ENCODE measurements at places on chromosomes 16 and 17.

GRCh38 chr16:22397464-22397863 lies 23.0 kb upstream of the CDR2 start:
- DNase-seq: peak; percentile 97

- DNase-seq: no peak
These were observed 10.9 kb downstream of the LYRM9 start for GRCh38 chr17:27882162-27882840.

GRCh38 chr17:62680541-62681052 lies 53.1 kb downstream of the MRC2 start:
- DNase-seq: no peak

GRCh38 chr17:70772761-70773160 lies 603.4 kb downstream of the KCNJ2 start:
- no peak for DNase-seq

DNA sequence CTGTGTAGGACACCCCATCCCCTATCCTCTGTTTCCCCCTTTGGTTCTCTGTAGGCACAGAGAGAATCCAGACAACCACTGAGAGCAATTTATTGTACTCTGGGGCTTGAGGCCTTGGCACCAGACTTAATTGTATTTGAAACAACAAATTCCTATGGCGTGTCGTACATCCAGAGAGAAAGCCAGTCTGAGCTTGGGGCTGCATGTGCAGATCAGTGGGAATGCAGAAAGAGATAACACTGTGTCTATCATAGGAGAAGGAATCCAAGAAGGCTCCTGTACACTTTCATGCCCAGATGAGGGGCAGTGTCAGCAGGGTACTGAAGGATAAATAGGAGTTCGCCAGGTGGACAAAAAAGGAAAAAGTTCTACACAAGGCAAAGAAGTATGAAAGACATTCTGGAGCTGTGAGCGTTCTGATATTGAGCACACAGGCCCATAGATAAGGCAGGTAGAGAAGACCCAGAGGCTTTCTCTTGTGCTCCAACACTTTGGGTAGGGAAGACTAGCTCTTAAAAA lies 22.0 kb upstream of the IL4R start:
- DNase-seq: no peak

DNA sequence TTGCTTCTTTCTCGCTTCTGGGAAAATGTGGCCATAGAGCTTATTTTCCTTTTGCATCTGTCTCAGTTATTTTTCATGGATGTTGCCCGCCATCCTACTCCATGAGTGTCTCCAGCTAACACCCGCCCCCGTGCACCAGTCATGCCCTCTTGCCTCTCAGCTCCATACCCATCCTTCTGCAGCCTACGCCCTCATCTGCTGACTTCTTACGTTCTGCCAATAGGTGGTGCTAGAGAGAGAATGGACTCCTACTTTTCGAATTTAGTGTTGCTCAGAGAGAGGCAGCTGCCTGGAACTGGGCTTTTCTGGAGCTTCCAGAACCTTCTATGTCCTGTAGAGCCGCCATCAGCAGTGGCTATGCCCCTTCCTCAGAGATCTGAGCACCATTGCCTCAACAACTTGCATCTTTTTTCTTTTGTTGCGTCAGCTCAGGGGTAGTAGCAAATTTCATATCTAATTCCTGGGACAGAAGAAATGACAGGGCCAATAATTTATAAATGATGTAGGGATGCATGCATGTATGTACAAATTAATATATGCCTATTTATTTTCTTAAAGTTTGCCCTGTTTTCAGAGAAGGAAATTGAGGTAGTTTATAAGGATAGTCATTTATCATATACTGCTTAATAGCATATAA lies 119.7 kb upstream of the MYOCD start:
- DNase-seq: peak; percentile 60

DNA sequence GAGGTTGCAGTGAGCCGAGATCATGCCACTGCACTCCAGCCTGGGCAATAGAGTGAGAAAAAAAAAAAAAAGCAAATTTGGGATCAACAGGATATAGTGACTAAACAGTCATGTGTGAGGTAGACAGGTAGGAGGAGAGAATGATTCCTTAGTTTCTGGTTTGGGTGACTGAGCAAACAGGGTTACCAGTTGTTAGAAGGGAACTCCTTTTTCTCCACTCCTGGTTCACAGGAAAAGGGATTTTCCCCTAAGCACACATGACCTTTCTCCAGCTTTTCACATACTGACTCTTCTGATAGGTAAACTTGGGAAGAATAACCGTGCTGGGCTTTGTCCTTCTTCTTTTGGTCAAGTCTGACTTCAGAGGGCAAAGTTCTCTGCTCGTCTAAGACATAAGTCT lies 17.3 kb upstream of the WSCD1 start:
- DNase-seq: no peak

DNA sequence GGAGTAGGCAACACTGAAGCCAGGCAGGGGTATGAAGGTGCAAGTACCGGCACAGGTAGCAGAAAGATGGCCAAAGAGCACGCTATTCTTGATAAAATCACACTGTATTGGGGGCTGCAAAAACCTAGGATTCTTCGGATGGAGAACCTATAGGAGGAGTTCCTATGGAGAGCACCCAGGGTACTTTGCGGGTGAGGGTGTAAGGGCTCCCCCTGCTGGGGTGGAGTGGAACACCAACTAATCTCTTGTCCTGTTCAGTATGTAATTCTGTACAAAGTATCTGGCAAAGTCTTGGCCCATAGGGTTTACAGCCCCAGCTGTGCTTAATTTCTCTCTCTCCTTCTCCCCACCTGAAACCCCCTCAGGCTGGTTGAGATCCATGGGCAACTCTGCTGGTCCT lies 393.1 kb upstream of the ASIC2 start:
- peak; percentile 1 for DNase-seq

GRCh38 chr17:30586818-30587595 lies 109.8 kb downstream of the GOSR1 start:
- DNase-seq: peak; percentile 85

DNA sequence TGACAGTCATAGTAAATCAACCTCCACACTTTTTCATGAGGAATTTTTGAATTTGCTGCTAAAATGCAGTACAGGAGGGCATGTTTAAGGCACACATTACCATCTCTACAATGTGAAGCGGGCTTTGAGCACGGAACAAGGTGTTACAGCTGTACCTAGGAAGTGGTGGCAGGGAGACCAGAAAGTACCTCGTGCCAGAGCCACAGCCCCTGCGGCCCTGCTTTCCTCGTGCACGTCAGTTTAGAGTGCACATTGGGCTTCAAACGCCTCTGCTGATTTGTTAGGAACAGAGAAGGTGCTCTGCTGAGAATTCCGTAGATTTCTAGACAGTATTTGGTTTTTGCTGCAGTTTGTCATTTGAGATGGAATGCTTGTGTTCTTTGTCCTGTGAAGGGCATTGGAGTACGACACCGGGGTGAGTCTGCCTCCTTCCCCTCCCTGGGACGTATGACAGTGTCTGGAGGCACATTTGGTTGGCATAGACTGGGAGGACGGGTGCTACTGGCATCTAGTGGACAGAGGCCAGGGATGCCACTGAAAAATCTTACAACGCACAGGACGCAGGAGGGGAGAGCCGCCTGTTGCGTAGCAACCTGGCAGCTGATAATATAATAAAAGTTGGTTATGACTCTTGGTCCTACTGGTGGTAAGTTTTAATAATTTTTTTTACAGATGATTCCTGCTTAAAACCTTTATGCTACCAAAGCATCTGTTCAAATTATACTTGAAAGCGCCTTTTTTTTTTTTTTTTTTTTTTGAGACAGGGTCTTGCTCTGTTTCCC lies 9.1 kb downstream of the FOXK2 start:
- peak; percentile 25 for DNase-seq

GRCh38 chr16:87801679-87802259 lies 36.0 kb upstream of the KLHDC4 start:
- DNase-seq: no peak

- peak; percentile 17 for DNase-seq
These were observed 133.9 kb upstream of the SOX9 start for GRCh38 chr17:71986886-71987285.

GRCh38 chr17:43366891-43367736 lies 31.7 kb upstream of the ARL4D start:
- DNase-seq: peak; percentile 53

- DNase-seq: peak; percentile 38
These were observed 86.8 kb upstream of the WSB1 start for GRCh38 chr17:27207073-27207513.

- DNase-seq: no peak
These were observed 2.6 kb downstream of the LGALS3BP start for GRCh38 chr17:78976907-78977680.

DNA sequence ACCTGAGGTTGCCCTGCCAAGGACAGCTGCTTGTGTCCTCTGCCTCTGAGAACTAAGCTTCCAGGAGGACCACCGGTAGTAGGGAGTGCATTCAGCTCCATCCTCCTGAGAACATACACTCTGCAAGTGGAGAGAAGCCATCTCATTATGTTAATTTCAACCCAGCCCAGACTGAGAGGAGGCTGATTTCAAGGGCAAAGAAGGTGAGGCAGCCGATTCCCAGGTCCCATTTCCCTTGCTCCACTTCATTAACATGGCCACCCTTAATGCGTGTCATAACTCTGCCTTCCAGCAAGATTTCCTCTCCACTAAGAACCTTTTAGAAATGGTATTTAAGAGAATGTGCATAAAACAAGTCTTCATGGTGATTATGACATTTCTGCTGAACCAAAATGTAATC lies 72.5 kb downstream of the CDH13 start:
- DNase-seq: no peak

DNA sequence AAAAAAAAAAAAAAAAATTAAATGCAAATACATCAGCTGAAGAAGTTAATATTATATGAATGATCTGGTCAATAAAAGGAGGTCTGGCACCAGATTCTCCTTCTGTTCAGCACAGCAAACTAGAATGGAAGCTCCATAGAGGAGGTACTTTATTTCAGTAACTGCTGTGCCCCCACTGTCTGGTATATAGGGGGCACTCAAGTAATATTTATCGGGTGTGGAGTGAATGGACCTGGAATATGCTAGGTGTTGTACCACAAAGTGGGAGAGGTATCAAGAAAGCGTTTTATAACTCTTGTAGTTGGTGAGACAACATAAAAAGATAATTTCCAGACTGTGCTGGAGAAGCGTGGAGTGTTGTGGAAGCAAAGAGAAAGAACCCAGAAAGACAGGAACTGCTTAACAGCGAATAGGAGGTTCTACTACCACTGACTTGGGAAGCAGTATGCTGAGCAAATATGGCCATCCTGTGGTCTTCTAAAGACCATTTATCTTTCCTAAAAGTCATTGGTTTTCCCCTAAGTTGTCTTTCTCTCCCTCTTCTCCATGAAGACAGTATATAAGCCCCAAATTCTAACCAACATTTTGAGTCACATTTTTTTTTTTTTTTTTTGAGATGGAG lies 12.2 kb upstream of the PRKCA start:
- no peak for DNase-seq

- no peak for DNase-seq
These were observed 183.2 kb upstream of the HSBP1 start for GRCh38 chr16:83624429-83625120.

DNA sequence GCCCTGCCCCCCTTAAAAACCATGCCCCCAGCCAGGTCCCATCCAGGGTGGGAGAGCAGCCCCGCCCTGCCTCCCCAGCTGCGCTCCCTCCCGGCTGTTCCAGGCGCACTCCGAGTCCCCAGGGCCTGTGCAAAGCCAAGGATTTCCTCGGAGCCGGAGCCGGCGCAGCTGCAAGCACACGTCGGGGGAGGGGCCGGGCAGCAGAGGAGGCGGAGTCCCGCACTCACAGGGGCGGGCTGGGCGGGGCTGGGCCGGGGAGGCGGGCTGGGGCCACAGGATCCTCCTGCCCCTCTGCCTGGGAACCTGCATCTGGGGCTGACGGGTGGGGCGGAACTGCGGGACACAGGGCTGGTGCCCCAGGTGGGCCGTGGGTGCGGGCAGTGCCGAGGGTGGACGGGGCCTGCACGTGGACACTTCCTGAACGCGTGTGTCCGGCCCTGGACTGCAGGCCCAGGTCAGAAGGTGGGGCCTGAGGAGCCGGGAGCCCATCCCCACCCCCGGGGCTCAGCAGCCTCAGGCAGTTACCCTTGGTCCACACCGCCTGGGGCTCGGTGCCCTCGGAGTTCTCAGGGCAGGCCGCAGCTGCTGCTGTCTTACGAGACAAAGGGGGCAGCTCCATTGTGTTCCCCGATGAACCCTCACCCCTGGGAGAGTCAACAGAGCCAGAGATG lies 24.0 kb upstream of the SSTR5 start:
- peak; percentile 33 for DNase-seq

Data from fibroblast of skin of right biceps (primary cell).